ENCODE measurements at places on chromosomes 2 and 18.

- DNase-seq, result no peak
These were observed 12.3 kb downstream of the AQP12B start for GRCh38 chr2:240670402-240670801.

DNA sequence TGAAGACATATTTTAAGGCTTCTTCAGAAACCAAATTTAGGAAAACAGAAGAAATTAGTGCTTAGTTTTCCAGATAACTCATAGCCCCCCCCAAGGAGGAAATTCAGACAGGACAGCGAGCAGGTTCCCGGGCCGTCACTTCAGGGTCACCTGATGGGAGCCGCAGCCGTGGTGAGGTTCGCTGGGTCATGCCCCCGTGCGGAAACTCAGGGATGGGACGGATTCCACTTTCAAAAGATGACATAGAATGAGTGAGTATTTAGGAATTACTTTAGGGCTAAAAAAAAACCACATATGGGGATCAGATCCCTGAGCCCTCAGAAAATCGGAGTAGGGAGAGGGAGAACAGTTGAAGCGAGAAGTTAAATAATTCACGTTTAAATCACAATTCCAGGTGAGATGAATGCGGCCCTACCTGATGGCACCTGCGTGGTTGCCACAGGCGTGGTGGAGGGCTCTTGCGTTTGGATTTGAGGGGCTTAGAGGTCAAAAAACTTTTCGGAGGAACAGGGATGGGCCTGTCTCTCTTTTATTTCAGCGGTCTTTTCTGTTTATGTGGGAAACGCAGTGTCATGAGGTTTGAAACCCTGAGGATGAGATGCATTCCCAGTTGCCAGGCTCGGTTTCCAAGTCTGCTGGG is 114.4 kb downstream of the NFATC1 start:
- no peak for DNase-seq

DNA sequence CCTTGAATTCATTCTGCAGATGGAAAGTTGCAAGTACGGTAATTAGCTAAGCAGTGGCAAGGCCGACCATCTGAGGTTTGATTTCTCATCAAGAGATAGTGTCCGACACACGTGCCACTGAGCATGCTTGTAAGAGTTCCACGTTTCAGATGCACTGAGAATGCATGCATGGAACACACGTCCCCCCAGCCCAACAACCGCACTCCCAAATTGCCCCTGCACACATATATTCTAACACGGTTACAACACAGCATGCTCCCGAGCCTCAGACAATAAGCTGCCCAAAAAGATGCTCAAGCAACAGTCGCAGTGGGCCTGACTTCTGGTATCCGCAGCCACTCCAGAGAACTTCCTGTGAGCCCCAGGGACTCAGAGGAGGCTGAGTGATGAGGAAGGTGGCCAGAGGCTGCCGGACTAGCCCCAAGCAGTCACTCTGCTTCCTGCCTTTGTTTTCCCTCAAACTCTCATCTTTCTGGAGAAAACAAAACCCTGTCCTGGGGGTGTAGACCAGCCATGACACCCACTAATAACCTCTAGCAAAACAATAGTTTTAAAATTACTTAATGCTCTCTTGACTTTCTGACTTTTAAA is 204.0 kb downstream of the TGIF1 start:
- no peak for DNase-seq

GRCh38 chr2:189797902-189798301 is 13.7 kb downstream of the PMS1 start:
- DNase-seq, result no peak

DNA sequence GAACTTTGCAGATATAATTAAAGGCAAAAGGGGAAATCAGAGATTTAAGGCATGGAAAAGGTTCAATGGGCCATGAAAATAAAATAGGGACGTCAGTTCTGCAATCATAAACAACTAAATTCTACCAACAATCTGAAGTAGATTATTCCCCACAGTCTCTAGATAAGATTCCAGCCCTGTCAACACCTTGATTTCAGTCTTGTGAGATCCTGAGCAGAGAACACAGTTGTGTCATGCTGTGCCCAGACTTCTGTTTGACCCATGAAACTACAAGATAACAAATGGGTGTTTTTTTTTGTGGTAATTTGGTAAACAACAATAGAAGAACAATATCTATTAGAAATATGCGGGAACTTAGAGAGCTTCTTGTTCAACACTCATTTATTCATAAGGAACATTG is 66.2 kb upstream of the RIT2 start:
- no peak for DNase-seq

GRCh38 chr18:27606741-27607140 is 421.6 kb upstream of the CHST9 start:
- no peak for DNase-seq

- DNase-seq, result no peak
These were observed 243.0 kb downstream of the DYSF start for GRCh38 chr2:71696381-71696780.

DNA sequence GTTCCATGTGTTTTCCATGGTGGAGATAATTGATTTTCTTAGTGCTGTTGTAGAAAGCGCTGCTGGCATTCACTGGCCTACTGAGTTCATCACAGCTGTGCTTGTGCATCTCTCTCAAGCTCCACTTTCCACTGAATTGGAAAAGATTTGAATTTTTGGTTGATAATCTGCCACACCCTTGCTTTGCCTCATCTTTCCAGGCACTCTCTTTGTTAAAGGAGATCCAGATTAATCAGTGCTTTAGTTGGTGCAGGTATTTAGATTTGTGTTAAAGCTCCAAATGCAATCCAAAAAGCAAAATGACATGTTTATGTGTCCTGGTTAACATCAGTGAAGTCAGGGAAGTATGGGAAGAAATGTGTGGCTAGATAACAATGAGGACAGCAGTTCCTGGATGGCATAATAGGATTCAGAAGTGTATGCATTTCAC is 2.7 kb upstream of the COL3A1 start:
- DNase-seq, result no peak

GRCh38 chr2:241977557-241978300 is 108.2 kb downstream of the RTP5 start:
- DNase-seq, result no peak

DNA sequence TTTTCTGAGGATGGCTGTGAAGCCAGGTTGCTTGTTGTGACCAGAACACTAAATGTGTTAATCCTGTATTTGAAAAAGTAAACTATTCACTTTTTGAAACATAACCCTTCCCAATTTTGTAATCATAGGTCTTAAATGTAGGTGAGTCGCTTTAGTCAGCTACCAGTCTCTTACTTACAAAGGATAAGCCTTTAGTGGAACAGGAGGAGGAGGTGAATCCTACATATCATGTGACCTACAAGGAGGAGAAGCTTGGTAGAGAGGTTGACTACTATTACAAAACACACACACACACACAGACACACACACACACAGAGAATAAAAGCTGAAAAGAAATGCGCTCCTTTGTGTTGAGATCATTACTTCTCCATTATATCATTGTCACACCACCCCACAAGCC is 59.9 kb upstream of the SPAG16 start:
- no peak for DNase-seq

GRCh38 chr2:240998995-240999791 is 775 bp downstream of the SNED1 start:
- no peak for DNase-seq

DNA sequence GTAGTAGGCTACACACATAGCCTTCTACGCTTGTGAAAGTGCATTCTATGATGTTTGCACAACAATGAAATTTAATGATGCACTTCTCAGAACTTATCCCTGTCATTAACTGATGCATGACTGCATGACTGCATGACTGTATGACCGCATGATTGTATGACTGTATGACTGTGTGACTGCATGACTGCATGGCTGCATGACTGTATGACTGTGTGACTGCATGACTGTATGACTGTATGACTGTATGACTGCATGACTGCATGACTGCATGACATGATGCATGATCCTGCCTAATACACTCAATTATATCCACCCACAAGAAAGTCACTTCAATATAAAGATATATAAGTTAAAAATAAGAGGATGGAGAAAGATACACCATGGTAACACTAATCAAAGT is 365.4 kb upstream of the FSIP2 start:
- no peak for DNase-seq

DNA sequence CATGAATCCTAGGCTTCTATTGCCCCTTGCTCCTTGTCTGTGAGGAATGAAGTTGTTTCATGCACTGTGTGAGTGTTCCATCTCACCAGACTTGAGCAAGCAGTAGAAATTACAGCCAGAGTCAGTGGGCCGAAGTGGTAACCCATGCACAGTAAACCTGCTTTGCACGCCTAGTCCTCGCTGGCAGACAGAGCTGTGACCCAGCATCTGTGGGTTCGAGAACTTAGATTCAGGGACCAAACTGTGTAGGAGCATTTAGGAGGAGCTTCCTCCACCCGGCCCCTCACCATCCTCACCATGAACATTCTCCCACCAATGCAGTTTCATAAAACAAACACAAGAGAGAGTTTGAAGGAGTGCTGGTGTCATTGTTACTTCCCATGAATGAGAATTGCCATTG is 21.6 kb upstream of the TEX51 start:
- no peak for DNase-seq

DNA sequence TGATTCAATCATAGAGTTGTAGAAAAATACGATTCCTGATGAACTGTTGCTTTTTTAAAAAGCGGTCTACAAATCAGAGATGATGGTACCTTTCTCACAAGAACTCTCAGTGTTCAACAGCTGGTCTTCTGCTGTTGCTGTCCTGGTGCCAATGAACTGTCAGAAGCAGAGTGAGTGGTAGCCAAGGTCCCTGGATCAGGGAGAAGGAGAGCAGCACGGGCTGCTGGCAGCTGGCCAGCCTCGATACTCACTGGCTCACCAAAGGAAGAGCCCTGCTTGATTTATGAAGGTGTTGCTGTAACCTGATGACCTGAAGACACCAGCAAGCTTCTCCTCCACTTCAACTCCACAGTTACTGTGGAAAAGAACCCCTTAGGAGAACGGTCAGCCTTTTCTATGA is 300.8 kb upstream of the SOX11 start:
- DNase-seq, result no peak

DNA sequence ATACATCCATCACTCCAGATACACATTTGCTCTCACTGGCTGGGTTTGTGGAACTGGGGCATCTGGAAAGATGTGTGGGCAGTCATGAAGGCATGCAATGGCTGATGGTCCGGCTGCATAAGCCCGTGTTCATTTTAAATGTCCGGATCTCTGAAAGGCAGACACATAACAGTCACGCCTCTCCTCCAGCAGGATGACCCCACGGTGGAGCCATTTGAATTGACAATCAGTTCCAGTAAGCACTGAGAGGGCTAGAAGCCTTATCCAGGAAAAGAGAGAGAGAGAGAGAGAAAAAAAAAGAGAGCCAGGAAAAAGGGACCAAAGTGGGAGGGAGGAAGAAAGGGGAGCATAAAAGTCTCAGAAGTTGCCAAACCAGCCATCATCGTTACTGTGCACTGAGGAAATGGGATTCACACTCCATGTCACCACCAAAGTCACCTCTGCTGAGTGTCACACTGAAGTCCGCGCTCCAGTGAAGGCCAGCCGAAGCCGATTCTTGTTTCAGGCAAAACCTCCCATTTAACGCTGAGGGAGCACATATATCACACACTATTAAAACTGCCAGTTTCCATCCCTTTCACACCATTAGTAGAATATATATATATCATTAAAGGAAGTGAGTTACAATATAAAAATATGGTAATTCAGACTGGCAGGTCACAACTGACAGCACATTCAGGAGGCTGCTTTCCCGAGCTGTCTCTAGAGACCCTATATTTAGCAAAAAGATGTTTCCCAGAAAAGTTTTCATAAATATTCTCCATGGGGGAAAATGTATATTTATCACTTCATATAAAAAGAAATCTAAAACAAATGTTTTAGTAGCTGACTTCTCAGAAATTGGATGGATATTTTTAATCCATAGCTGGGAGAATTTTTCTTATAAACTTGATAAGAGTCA is 142.0 kb downstream of the ACTR3 start:
- DNase-seq, result no peak

GRCh38 chr18:74541703-74542555 is 7.6 kb downstream of the CNDP1 start:
- no peak for DNase-seq

GRCh38 chr2:222707102-222707688 is 35.7 kb downstream of the MOGAT1 start:
- DNase-seq, result no peak

GRCh38 chr2:119486886-119487285 is 37.4 kb downstream of the SCTR start:
- DNase-seq, result no peak

DNA sequence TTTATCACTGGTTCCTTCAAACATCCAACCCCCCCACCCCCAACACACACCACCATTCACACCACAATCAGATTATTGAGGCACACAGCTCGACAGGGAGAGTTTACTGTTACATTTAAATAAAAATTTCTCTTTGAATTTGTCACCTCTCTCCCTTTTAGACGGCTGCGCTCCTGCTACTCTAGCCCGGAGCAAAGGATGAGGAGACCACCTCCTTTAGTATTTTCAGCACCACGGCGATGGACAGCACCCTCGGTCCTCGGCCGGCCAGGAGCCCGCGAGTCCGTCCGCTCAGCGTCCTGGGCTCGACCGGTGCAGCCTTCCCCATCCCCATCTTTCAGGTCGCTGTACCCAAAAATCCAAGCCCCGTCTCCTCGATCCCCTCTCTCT is 892 bp downstream of the CELF4 start:
- no peak for DNase-seq

- no peak for DNase-seq
These were observed 129.7 kb upstream of the TNP1 start for GRCh38 chr2:216989340-216990129.

DNA sequence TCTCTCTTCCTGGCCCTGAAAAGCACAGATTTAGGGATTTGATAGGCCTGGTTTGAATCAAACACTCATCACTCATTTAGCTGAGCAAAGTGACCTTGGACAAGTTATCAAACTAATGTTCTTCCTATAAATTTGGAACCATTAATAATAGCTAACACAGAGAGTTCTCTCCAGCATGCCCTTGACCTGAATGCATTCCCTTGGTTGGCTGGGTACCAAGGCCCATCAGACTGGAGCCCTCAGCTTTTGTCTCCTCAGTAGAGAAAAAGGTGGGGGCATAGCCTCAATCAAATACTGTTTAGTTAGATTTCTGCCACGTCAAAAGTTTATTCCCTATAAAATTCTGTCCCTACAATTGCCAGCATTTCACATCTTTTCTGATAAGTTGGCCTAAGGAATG is 13.8 kb upstream of the MRPL19 start:
- no peak for DNase-seq

GRCh38 chr2:69911985-69912563 is 2.8 kb upstream of the MXD1 start:
- DNase-seq, result no peak

DNA sequence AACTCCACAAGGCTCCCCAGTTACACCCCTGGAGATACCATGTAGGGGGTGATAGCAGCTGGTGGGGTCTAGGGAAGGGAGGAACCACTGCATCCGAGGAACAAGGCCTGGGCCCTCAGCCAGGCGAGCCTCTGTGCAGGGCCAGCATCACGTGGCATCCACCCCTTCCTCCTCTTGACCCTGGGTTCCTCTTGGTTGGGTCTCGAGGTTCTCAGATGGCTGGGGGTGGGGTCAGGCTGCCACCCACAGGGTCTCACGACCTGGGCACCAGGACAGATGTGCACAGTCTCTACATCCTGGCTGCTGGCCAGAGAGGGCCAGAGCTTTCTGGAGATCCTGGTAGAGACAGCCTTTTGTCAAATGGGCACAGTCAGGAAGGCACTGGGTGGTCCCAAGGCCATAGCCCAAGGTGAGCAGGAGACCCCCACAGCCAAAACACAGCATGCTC is 10.4 kb downstream of the HS6ST1 start:
- no peak for DNase-seq
